CD8-positive, alpha-beta T cell (primary cell): ENCODE measurements at places on chromosomes 12 and 14.

DNA sequence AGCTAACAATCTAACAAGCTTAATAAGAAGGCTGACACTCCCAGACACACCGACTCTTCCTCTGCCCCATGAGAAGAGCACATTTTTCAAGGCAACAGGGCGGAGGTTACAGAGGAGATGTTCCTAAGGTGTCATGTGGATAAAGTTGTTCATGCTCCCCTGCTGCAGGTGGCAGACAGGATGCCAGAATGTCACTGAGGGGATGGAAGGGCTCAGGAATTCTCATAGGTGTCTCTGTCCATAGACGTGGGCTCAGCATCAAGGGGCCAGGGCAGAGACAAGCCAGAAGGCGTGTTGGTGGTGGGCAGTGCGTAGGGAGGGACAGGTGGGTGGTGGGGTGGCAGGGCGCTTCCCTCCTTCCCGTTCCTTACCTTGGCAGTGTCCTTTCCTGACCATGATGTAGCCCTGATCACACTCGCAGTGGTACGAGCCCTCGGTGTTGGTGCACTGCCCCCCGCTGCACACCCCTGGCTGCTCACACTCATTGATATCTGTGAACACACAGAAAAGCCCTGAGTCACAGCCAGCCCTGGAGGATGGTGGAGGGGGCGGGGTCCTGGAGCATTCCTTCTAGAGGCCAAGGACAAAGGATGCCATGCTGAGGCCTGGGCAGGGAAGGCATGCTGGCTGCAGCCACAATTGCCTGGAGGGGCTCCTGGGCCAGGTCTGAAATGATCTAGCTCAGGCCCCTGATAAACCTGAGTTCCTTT, 23.0 kb downstream of the ISCA2 start:
- DNase-seq = no peak

DNA sequence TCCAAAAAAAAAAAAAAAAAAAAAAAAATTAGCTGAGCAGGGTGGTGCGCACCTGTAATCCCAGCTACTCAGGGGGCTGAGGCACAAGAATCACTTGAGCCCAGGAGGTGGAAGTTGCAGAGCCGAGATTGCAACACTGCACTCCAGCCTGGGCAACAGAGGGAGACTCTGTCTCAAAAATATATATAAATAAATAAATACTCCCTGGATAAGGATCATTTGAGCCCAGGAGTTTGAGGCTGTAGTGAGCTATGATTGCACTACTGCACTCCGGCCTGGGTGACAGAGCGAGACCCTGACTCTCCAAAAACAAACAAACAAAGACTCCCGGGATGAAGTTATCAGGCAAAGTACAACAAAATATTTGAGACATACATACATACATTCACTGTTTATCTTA, 3.3 kb upstream of the NAA25 start:
- no peak for DNase-seq

GRCh38 chr12:118472940-118473339, 96.6 kb downstream of the SUDS3 start:
- no peak for DNase-seq

GRCh38 chr12:21276826-21277225, 57.9 kb downstream of the SLCO1A2 start:
- no peak for DNase-seq

GRCh38 chr14:93733231-93733630, 55.1 kb downstream of the PRIMA1 start:
- no peak for DNase-seq

DNA sequence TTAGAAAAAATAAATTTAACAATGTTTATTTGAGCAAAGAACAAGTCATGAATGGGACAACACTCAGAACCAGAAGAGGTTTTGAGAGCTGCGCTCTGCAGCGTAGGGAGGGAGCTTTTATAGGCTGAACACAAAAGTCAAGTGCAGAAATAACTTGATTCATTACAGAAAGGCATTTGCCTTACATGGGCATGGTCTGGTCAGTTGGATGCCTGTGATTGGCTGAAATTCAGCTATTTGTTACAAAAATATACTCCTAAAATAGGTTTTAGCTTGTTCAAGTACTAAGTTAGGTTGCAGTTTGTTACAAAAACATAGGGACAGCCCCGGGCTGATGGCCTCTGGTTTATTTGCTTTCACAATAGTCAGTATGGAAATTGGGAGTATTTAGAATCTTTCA, 118.0 kb downstream of the NUAK1 start:
- DNase-seq = no peak
